Spinal cord (tissue), 10 donors: ENCODE measurements at places on chromosomes 5 and 9.

DNA sequence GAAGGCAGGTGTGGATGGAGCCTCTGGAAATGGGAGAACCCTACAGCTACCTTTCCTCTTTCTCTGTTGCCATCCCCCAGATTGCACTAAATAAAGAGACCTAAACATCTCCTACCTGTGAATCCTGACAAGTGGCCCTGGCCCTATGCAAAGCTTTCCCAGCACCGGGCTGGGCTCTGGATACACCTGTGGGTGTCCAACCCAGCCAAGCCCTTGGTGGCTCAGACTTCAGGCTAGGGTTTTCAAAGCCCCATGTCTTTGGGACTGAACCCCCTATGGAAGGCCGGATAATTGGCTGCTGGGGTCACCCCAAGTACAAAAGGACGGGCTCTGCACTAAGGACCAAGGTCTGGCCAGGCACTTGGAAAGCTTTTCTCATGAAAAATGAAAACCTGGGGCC is 44.1 kb upstream of the IPPK start:
- DNase-seq = no peak

- DNase-seq = no peak
Measured at GRCh38 chr5:148858547-148858946, 32.1 kb downstream of the ADRB2 start.

DNA sequence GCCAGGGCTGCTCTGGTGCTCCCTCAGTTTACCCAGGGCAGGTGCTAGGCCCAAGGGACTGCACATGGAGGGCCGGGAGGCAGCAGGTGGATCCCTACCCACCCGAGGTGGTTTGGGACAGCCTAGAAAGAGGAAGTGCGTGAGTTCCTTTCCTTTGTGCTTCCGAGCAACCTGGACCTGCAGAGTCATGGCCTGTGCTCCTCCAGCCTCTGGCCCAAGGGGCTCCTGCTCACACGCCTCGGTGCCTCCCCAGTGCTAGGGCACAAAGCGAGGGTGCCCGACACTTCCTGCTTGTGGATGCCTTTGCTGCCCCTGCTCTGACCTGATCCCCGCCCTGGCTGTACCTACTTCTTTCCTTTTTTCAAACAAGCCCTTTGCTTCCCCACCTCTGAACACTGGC is 79.3 kb downstream of the RXRA start:
- DNase-seq = no peak

- no peak for DNase-seq
Measured at GRCh38 chr9:124800306-124801259, 23.6 kb downstream of the OLFML2A start.

- DNase-seq = no peak
Measured at GRCh38 chr9:26262421-26263107, 584.3 kb upstream of the TUSC1 start.

DNA sequence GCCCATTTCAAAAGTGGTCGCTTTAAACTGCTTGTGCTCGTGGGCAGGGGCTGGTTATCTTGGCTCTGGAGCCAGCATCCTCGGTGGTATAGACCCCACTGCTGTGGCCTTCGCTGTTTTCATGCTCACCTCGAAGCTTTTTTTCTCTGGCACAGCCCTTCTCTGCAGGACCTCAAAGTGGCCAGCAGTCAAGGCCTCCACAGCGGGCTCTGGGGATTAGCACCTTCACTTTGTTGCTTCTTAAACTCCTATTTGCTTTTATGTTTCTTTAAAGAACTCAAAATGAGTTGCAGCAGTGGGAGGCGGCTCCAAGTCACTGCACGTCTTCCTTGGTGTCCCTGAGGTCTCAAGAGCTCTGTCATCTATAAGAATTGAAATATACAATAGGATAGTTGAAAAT is 165.1 kb downstream of the CACNA1B start:
- no peak for DNase-seq

GRCh38 chr5:108379722-108380530 is 2.0 kb downstream of the FBXL17 start:
- no peak for DNase-seq

DNA sequence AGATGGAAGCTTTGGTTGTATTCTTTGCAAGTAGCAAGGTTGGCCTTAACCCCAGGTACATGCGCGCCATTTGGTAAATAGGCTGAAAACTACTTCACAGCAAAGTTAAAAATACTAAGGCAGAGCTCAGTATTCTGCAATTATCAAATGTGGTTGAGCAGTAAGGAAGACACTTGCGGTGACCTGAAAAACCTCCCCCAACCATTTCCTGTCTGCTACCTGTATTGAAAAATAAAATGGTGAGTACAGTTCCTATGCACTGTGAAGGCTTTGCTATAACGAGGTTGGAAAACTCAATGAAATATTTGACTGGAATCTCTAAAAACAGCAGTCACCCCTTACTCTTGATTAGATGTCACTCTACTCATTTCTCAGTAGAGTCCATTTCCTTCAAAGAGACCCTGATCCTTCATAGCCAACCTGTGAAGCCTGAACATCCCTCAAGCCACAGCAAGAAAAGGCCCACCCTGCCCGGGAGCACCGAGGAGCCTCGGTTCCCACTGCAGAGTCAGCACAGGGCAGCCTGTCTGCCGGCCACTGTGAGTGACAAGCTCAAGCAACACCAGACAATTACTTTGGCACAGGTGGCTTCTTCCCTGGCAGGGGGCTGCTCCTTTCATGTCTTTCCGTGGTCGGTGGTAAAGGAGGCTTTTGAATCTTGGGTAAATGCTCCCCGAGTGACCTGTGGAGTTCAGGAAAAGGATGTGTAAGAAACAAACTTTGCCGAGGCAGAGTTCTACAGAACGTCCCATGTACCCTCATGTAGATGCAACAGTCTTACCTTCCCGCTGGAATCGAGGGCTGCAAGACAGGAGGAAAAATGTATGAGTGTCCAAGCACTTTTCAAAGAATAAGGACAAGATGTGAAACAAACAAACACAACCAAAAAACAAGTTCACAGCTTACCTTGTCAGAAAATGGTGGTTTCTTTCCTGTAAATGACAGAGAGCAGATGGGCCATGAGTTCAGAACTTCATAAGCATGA is 29.6 kb downstream of the C5orf58 start:
- no peak for DNase-seq

DNA sequence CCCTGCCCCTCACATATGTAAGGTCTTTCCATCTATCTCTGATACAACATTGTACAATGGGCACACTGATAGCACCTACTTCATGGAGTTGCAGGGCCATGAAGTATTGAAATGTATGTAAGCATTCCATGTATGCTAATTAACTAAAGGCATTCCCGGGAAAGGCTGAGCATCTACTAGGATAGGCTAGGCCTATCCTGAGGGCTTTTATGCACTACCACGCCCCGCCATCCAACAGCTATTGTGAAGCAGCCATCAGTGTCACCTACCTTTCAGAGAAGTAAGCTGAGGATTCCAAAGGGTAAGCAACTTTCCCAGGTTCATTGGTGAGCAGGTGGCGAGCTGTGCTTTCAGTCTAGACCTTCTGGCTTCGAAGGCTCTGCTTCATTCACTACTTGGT is 47.6 kb downstream of the NSG2 start:
- no peak for DNase-seq

DNA sequence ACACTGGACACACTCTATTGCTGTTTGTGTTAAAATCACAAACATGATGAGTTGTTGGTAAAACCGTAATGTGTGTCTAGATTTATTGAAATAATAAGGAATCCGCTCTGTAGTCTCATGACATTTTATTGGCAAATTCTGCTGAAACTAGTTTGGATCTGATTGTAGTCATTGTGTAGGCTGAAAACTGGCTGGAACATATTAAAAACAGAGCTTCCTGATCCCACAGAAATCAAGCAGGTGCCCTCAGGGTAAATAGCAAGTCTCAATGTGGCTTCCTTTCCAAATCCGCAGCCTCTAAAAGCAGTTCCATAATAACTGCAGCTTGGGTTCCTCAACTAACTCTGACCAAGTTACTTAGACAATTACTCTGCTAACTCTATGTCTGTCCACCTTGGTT is 427.5 kb upstream of the KIF2A start:
- no peak for DNase-seq

GRCh38 chr5:125550274-125550673 is 803.8 kb upstream of the ZNF608 start:
- DNase-seq = no peak

DNA sequence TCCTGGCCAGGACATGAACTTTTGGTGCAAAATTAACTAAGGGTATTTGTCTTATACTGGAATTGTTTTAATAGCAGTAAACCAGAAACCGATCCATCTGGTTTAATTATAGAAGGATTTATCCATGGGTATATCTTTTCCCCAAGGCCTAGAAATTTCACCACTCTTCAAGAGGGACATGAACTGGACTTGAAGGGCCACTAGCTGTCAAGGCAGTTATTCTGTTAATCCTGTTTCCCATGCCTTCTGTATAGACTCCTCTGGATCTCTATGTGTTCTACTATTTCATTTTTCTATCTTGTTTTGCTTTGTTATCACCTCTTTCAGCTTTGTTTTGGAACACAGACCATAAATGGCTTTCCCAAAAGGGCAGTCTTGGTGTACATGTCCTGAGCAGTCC is 467.6 kb downstream of the KIF4B start:
- no peak for DNase-seq

GRCh38 chr5:56815658-56816545 is 553 bp downstream of the MAP3K1 start:
- no peak for DNase-seq

- DNase-seq = no peak
Measured at GRCh38 chr9:123712399-123712798, 217.5 kb downstream of the DENND1A start.

GRCh38 chr9:77944556-77945243 is 86.9 kb downstream of the GNAQ start:
- DNase-seq = no peak

DNA sequence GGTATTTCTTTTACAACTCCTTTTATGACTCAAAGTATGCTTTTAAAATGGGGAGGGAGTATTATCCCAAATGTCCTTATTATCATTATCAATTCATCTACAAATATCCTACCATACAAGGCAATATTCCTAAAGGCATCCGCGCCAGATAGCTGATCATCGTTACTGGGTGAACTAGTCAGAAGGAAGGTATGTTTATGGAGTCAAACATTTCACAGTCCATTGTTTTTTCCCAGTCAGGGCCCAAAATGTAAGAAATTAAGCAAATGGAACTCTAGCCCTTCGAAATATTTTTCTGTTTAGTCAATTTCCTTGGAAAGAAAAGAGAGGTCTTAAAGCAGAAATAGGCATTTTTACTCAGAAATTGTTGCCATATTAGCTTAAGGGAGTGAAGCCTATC is 188.5 kb upstream of the CCNG1 start:
- DNase-seq = no peak

DNA sequence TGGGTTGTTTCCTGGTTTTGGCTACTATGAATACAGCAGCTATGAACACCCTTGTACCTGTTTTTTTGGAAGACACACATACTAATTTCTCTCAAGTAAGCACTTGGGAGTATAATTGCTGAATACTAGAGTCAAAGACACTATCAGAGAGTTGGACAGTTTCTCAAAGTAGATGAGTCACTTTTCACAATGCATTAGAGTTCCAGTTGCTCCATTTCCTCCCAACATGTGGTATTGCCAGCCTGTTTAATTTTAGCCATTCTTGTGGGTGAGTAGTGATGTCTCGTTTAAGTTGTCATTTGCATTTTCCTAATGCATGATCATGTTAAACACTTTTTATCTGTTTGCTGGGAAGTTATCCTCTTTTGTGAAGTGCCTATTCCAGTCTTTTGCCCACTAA is 81.6 kb upstream of the GDNF start:
- no peak for DNase-seq

DNA sequence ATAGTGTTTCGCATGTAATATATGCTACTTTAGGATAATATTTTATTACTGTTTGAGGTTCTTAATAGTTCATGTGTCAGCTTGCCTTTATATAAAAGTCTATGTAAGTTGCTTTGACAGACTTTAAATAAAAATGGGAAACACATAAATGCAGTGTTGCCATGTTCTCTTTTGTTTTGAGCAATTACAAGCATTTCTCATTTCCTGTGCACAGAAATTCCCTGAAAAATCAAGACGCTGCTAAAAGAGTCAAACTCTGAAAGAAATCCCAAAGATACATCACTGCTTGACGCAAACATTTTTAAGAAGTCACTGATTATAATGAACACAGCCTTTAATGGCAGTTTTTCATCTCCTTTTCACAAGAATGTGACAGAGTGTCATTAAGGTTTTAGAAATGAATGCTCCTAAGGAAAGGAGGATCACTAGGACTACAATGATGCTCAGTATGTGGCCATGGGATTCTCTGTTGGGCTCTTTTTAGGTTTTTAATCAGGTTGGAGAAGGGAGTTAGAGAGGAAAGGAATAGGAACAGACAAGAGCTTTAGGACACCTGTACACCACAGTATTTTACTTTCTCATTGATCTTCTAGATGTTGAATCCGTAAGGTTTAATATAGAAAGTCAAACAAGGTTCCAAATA is 29.4 kb downstream of the ZCCHC7 start:
- DNase-seq = no peak

GRCh38 chr5:2857837-2858236 is 106.4 kb upstream of the IRX2 start:
- DNase-seq = no peak

- no peak for DNase-seq
Measured at GRCh38 chr5:53479590-53480415, 626 bp upstream of the FST start.

GRCh38 chr9:14308853-14309145 is 5.1 kb downstream of the NFIB start:
- DNase-seq = no peak

DNA sequence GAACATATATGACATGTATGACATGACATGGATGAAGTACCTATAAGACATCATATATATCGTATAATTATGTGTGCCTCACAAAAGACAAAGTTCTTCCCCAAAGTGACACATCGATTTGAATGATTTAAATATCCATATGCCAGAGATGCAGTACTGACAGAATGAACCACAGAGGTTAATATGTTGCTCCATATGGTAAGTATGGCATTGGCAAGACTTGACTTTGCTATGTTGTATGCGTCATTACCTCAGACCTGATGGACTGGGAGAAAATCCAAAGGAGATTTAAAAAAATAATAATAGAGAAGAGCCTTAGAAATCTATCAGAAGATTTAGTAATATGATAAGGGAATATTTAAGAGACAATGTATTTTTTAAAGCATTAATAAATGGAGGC is 263.2 kb downstream of the PJA2 start:
- DNase-seq = no peak

DNA sequence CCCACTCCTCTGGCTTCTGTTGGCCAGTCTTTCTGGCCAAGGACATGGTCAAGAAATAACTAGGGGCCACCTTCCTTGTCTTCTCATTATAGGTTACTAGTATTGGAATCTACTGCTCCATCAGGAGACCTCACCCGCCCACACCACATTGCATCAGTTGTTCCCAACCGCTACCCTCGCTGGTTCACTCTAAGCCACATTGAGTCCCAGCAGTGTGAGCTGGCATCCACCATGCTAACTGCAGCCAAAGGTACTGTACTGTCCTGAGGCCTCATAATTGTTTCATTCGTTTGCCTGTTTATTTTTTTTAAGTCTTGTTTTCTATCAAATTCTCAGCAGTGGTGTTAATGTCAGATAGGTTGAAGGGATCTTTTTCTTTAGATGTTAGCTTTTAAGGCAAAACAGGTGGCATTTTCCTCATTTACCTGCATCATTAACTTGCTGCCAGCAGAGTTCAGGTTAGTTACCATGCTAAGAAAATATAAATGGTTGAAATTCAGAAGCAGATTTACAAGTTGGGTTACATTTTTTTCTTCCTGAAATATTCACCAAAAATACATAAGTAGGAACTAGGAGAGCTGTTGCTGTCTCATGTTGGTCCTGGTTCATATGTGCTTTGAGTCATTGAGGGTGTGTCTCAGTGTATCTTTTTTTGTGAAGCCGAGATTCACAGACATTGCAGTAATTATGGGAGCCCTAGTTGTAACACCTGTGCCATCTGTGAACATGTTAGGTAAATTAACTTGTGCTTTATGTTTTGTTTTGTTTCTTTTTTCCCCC is 206.9 kb downstream of the ZSWIM6 start:
- DNase-seq = no peak
